Kasumi-1 (cell line): ENCODE measurements at places on chromosomes 12 and 14.

DNA sequence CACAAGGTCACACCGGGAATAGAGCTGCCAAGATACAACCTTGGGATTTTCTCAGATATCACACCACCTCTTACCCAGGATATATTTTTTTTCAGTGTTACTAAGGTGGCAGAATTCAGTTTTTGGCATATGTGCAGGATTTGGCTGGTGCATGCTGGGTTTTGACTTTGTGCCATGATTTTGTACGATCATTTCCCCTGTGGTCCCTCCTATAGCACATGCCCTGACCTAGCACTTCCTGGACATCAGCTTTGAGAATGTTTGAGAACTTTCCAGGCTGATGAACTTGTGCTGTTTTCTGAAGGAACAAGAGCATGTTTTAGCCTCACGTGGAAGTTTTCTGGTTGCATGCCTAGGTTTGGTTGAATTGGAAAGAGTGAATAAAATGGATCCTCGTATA lies 11.0 kb upstream of the TBPL2 start:
- DNase-seq: no peak

GRCh38 chr12:48512855-48513254 lies 12.6 kb upstream of the OR8S1 start:
- no peak for DNase-seq

GRCh38 chr12:88035907-88036289 lies 6.7 kb upstream of the C12orf50 start:
- DNase-seq: peak; percentile 48

- peak; percentile 70 for DNase-seq
These were observed 68.5 kb upstream of the CAPRIN2 start for GRCh38 chr12:30823156-30823699.

GRCh38 chr12:26995706-26996105 lies 18.5 kb downstream of the TM7SF3 start:
- DNase-seq: no peak

DNA sequence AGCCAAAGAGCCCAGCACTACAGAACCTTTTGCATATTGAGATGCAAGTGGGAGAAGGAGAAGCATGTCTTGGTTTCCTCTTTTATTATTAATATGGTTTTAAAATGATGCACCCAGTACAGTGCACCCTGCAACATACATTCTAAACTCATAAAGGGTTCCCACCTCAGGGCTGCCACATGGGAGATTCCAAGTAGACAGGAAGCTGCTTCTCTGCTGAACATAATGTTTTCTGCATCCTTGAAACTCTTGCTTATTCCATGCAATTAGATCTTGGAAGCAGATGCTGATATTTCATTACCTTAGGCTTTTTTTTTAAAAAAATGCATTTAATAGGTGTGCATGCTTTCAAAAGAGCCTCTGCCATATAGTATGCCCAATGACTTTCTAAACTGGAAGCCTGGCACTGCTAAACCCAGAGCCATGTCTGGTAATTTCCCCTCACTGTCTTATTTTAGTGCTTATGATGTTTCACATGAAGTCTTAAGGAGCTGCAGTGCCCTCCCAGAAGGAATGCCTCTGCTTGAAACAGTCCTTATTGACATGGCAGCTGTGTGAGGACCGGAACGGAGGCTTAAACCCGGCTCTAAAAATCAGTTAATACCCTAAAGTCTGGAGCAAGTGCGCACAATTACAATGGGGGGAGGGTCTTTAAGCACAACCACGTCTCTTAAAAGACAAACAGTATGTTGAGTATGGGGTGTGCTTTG lies 2.0 kb upstream of the SIX1 start:
- DNase-seq: no peak

GRCh38 chr14:60092526-60092920 lies 800 bp downstream of the PCNX4 start:
- DNase-seq: peak; percentile 51

DNA sequence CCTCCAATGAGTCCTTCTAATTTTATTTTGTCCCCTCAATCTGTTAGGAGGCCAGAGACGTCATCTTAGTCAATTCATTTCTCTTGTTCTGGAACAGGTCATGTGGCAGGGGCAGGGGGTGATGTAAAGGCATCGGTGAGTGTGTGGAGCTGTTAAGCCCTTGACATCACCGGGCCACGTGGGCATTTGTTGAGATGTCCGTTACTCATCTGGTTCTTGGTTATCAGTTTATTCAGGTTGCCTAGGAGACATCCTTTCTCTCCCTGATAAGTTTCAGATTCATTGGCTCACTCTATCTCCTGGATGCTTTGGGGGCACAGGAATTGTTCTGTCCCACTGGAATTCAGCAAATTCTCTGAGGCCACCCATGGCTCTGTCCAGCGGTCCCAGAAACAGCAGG lies 33.6 kb upstream of the SEL1L start:
- DNase-seq: no peak

GRCh38 chr12:79818856-79819255 lies 116.0 kb downstream of the PPP1R12A start:
- DNase-seq: no peak

GRCh38 chr14:74915426-74915825 lies 7.6 kb downstream of the RPS6KL1 start:
- DNase-seq: no peak

DNA sequence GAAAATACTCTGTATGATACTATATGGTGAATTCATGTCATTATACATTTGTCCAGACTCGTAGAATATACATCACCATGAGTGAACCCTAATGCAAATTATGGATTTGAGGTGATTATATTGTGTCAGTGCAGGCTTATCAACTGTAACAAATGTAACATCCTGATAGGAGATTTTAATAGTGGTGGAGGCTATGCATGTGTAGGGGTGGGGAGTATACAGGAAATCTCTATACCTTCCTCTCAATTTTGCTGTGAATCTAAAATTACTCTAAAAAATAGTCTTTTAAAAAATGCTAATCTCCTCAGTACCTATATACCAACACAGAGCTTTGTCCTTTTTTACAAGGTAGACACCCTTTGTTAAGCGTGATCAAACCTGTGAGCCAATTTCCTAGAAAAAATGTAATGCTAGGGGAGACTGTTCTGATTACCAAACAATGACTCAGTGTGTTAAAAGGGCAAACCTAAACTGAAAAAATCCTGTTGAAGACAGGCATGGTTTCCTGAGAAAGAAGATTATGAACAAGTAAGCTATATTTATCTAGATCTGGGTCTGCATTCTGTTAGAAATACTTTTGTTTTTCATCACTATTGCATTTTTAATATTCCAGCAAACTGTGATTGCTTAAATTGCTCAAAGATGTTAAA lies 170.9 kb downstream of the DUSP6 start:
- peak; percentile 21 for DNase-seq

GRCh38 chr12:54460317-54460923 lies 13.0 kb downstream of the GTSF1 start:
- no peak for DNase-seq

DNA sequence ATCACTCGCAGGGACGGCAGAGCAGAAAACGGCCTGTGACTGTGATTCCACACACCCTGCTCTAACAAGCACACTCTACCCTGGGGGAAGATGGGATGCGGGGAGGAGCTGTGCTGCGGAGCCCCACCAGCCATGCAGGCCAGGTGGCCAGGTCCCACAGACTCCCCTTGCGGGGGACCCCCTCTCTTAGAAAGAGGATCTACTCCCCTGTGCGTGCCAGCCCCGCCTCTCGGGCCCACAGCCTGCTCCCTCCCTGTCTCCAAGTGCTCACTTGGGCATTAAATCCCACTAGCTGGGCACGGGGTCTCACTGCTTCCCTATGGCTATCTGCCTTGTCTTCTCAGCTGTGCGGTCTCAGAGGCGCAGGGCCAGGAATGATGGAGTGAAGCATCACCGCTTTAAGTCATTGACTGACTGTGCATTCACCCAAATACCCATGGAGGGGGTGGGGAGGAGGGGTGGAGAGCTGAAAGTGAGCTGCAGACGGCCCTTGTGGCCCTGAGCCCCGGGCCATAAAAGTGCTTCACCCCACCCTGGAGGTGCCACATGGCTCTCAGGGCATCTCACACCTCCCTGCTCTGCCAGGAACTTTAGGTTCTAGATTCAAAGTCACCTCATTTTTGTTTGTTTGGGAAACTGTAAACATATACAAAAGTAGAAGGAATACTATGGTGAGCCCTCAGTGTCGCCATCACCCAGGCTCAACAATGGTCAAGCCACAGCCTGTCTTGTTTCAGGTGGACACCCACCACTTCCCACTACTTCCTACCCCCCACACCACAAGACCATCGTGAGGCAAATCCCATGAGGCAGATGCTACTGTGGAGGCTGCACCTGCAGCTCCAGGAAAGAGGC lies 9.4 kb downstream of the STX2 start:
- DNase-seq: no peak

DNA sequence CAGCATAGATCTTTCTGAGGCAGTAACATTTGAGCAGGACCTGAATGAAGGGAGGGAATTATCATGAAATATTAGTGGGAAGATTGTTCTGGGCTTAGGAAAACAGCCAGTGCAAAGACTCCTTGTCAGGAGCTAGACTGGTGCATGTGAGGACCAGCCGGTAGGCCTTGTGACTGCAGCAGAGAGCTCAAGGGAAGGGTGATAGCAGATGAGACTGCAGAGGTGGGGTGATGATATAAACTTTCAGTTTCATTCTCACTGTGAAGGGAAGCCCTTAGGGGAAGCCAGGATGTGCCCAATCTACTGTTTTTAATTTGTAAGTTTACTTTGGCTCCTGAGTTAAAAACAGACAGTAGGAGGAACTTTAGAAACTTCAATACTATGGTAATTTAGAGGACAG lies 12.4 kb downstream of the IL22 start:
- no peak for DNase-seq

GRCh38 chr14:105473033-105473676 lies 1.5 kb upstream of the CRIP2 start:
- no peak for DNase-seq

GRCh38 chr12:48997719-48998496 lies 1.3 kb downstream of the DDN start:
- DNase-seq: no peak

DNA sequence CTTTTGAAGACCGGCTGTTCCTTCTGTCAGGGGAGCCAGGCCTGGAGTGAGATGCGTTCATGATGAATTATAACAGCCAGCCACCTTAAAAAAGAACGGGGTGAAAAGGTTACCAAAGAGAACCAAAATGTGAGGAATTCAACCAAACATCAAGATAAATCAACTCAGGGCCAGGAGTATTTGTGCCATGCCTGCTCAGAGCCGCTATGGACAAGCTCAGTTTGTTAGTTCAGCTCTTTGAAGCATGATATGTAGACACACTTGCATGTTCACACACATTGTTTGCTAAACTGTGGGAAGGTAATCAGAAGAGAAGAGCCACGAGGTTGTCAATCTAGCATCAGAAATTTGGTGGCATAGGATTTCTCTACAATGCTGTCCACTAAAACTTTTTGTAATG lies 367.4 kb upstream of the TBX3 start:
- no peak for DNase-seq

- DNase-seq: no peak
These were observed 69.3 kb downstream of the FBXO34 start for GRCh38 chr14:55340482-55340881.
